ENCODE measurements at places on chromosomes 7 and 10.
A peak's percentile ranks its signal among the peaks of the same experiment; 100 is the strongest.

DNA sequence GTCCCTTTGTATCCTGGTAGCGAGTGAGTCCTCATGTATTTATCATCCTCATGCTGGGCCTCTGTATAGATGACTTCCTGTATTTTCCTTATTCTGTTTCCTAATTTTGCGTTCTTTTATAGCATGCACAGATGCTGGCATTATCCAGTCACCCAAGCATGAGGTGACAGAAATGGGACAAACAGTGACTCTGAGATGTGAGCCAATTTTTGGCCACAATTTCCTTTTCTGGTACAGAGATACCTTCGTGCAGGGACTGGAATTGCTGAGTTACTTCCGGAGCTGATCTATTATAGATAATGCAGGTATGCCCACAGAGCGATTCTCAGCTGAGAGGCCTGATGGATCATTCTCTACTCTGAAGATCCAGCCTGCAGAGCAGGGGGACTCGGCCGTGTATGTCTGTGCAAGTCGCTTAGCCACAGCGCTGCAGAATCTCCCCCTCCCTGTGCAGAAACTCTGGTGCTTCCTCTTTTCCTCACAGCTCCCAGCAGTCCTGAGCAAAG lies 183.1 kb upstream of the PRSS58 start:
- DNase-seq: no peak

DNA sequence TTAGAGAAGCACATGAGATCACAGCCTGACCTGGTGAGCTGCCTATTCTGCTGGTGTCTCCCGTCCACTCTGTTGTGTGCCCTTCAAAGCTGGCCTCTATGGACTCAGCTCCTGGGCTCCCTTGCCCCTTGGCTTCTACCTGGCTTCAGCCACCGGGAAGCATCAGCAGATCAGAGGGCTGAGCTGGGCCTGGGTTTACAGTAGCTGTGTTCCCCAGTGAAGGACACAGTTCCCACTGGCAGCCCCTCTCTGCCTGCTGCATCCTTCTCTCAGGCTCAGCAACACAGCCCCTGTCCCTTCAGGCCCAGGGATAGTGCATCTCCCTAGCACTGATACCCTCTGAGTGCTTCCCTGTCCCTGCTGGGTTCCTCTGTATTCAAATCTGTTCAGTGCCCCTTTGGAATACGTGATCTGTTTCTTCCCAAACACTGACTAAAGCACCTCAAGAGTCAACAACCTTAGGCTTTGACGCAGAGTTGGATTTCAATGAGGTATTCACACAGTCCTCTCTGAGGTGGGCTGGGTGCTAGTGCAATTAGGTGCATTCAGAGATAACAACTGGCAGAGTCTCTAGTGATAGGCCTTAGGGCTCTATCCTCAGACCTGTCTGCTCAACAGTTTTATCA lies 109.8 kb downstream of the GRID1 start:
- no peak for DNase-seq

DNA sequence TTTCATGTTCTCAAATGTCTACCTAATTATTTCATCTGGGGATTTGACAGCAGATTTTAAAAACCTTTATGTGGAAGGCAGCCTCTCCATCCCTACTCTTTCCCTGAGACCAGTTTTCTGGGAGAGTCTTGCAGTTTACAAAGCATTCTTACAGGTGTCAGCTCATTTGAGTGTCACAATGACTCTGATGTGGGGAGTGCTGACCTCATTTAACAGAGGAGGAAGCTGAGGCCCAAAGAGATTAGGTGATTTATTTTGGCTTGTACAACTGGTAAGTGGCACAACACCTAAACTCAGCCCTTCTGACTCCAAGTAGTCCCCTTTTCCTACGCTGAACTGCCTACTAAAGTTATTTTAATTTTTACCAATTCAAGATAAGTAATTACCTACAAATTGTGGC lies 33.3 kb upstream of the MAT1A start:
- DNase-seq: no peak

GRCh38 chr7:135397689-135398088 lies 112.2 kb downstream of the CNOT4 start:
- no peak for DNase-seq

GRCh38 chr7:22571766-22572165 lies 71.8 kb upstream of the STEAP1B start:
- no peak for DNase-seq

DNA sequence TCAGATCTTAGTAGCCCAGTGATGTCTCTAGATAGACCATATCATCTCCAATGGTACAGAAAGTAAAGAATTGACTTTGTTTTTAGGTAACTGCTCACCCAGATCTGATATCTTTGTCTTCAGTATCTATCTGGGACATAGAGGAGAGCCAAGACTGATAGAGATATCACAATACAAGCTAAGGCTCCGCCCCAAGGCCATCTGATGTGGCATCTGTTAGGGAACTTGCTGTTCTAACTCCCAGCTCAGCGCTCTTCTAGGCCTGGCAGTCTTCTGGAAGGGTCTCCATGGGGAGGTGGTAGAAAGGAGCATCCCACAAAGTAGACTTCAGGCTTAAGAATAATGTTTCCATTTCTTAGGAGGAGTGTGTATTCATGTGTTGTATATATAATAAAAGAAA lies 88.4 kb upstream of the SAMD8 start:
- DNase-seq: no peak

GRCh38 chr10:60644436-60645130 lies 133.7 kb upstream of the CDK1 start:
- no peak for DNase-seq

- peak; percentile 12 for DNase-seq
These were observed 139.4 kb upstream of the AKR1E2 start for GRCh38 chr10:4686644-4686996.

- no peak for DNase-seq
These were observed 14.3 kb downstream of the AQP1 start for GRCh38 chr7:30925913-30926312.

DNA sequence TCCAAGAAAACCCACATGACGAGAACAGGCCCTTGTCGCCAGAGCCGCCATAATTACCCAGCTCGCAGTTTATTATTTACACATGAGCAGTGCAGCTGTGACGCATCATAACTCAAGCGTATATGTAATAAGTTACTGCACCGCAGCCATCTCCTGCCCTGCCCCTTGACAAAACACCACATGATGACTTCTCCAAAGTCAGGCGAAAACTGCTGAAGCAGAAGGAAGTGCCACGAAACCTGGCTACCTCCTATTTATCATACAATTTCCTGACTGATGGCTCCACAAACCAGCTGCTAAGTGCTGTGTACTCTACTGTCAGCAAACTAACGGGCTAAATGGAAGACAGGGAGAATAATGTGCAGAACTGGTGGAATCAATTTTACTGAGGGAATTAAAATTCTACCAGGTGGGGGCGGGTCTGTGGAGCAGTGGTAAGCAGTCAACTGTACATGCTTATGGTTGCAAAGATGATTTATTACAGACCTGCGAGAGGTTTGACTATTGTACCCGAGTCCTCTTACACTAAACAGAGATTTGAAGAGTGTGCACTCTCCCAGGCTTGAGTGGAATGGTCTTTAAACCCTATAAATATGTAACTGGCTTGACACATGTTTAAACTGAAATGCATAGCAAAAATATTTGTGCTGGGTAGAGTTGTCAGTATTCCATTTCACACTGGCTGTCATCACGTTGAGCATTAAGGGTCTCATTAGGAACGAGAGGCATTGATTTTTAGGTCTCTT lies 156.0 kb downstream of the GLI3 start:
- DNase-seq: no peak

- no peak for DNase-seq
These were observed 86.3 kb upstream of the AHR start for GRCh38 chr7:17212188-17212587.

DNA sequence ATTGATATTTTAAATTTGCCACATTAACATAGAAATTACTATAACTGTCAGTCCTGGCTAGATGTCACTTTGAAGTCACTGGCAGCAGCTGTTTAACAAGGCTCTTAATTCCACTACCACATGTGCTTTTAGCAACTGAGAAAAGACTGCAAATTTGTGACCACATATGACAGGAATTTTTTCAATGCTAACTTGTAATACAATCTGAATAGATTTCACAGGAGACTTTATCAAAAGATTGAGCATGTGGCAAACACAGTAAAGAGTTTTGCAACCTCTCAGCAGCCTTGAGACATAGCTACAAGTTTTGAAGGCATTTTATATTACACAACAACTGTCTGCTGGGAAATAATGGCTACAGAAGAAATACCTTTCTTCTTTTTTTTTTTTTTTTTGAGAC lies 73.0 kb downstream of the MICU1 start:
- no peak for DNase-seq

DNA sequence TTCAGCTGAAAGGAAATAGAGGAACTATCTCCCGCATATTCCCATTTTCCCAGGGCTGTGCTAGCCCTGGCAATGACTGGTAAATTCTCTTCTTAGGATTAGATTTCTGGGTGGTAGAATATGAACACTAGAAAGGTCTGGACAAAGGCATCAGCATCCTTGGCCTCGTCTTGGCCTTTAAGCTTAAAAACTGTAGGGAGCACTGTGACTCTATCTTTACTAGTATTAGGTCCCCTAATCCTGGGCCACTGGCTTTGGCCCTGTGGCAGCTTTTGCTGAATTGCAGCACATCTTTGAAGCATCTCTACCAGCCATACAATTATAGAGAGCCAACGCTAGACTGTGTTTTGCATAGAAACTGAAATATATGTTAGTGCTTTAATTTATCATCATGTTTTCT lies 41.5 kb upstream of the EBLN1 start:
- no peak for DNase-seq

DNA sequence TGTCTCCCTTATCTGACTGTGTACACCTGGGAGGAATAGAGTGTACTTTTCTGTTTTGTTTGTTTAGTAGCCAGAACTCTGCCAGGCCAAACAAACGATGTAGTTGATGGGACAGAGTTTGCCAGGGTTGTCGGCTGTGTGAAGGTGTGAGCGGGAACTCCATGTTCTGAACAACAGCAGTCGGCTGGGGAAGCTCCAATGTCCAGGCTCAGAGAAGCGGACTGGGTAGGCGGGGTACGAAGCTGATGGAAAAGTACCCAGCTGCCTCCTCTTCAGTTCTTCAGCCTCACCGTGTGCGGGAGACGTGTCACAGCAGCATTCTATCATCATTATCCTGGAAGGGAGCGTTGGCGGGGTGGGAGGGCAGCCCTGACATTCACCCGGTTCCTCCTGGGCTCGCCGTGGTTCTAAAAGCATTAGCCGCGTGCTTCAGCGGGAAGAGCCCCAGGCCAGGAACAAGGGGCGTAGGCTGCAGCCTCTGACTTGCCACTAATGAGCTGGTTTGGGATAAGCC lies 52.9 kb downstream of the PFKFB3 start:
- DNase-seq: no peak

GRCh38 chr10:73648975-73649829 lies 6.6 kb downstream of the SYNPO2L start:
- no peak for DNase-seq

GRCh38 chr7:129457101-129457500 lies 22.9 kb downstream of the STRIP2 start:
- DNase-seq: no peak

- no peak for DNase-seq
These were observed 334.8 kb downstream of the GLRX3 start for GRCh38 chr10:130470973-130471372.

GRCh38 chr7:26949319-26949718 lies 84.9 kb upstream of the SKAP2 start:
- DNase-seq: no peak

GRCh38 chr7:132216847-132217525 lies 359.3 kb downstream of the PLXNA4 start:
- DNase-seq: no peak
